ENCODE measurements at places on chromosomes 6 and 20.
A peak's percentile ranks its signal among the peaks of the same experiment; 100 is the strongest.

- peak; percentile 48 for DNase-seq
Measured at GRCh38 chr6:137927777-137928218, 60.7 kb downstream of the TNFAIP3 start.

- no peak for DNase-seq
Measured at GRCh38 chr6:11912420-11912819, 99.7 kb upstream of the HIVEP1 start.

GRCh38 chr6:79468587-79468986 is 68.6 kb downstream of the LCA5 start:
- no peak for DNase-seq

DNA sequence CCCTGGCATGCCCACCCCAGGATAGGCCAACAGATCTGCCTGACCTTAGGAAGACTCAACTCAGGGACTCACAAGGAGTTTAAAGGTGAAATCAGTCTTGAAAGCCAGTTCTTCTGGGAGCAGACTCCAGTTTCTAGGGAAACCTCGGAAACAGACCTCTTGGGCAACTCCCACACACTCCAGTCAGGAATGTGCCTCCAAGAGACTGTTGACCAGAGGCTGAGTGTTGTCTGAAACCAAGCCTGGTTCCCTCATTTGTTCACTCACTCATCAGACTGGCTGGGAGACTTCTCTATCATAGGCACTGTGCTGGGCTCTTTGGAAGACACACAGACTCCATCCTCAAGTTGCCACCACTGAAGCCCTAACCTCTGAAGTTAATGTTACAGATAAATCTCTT is 1.8 kb downstream of the TREM1 start:
- no peak for DNase-seq

DNA sequence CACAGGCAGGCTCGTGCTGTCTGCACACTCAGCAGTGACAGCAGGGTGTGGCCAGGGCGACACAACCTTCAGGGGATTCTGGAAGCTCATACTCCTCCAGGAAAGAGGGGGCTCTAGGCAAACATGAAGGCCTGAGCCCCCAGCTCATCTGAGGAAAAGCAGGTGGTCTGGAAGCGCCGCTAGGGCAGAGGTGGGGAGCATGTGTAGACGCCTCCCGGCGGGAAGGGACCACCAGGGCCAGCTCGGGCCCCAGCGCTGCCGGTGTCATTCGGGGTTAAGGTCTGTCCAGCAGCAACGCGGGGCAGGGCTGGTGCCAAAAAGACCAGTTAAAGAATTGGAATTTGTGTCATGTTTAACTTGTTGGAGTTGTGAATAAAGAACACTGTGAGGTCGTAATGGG is 39.3 kb upstream of the SYNJ2 start:
- no peak for DNase-seq

GRCh38 chr6:82178077-82178758 is 69.3 kb downstream of the IBTK start:
- no peak for DNase-seq

DNA sequence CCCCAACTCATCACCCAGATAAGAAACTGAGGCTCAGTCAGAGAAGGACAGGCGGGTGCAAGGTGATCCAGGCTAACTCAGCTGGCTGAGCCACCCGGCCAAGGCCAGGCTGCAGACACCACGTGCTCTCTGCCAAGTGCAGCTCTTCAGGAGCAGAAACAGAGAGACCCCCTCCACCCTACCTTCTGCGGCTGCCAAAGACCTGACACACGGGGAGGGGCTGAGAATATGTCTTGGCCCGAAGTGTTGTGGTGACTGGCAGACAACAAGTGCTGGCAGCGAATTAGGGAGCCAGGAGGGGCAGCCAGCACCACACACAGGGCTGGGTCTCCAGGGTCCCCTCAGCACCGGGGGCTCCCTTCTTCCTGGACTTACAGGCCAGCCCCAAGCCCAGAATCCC is 22.5 kb downstream of the PREX1 start:
- DNase-seq = no peak

DNA sequence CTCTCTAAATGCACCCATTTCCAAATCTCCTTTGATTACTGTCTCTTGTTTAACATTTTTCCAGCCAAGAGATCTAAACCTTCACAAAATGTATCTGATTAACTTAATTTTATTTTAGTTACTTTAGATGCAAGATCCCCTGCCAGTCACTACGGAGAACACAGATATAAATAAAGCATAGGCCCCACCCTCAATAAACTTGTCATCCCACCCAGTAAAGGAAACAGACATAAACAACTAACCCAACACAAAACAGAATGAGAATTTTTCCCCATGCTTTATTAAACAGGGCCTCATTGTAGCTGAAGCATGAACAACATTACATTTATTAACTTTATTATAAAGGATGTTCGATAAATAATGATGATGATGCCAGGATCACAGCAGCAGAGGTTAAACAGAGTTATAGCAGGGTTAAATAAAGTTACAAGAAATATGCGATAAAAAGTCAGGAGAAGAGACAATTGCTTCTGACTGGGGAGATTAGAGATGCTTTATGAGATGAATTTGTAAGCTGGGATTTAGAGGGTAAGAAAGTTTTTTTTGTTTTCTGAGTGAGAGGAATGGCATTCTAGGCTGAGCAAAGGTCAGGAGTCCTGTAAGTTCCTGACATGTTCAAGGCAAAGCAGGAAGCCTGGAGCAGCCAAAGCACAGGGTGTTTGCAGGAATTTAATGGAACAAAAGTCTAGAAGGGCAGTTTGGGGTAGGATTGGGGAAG is 41.1 kb downstream of the TFAP2A start:
- DNase-seq = no peak

Measured in stimulated activated CD8-positive, alpha-beta memory T cell treated with anti-CD3 and anti-CD28 coated beads, Interleukin-4, amount 100 ng/mL, for 1 hour (primary cell).